ENCODE measurements at places on chromosomes 11 and 22.

- no peak for DNase-seq
Observed at GRCh38 chr11:27041141-27041899, 705 bp downstream of the BBOX1 start.

- no peak for DNase-seq
Observed at GRCh38 chr22:29215012-29215860, 9.5 kb downstream of the EMID1 start.

DNA sequence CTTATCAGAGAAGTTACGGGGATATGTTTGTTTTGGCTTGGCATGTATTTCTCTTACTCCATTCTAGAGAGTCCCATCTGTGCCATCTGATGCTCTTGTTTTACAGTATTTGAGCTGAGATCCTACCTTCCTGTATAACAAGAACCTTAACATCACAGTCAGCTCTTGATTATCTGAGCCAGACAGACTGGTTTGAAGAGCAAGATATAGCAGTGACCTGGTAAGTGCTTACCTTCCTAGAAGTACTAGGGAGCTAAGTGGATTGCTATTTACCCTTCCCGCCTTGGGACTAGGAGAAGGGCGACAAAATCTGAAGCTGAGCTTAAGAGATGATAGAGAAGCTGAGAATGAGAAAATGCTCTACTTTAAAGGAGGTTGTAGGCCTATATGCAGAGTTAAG, 235.3 kb downstream of the CSNK2A3 start:
- no peak for DNase-seq

- DNase-seq, result peak; percentile 72
Observed at GRCh38 chr22:39090426-39091064, 6.5 kb upstream of the APOBEC3H start.

DNA sequence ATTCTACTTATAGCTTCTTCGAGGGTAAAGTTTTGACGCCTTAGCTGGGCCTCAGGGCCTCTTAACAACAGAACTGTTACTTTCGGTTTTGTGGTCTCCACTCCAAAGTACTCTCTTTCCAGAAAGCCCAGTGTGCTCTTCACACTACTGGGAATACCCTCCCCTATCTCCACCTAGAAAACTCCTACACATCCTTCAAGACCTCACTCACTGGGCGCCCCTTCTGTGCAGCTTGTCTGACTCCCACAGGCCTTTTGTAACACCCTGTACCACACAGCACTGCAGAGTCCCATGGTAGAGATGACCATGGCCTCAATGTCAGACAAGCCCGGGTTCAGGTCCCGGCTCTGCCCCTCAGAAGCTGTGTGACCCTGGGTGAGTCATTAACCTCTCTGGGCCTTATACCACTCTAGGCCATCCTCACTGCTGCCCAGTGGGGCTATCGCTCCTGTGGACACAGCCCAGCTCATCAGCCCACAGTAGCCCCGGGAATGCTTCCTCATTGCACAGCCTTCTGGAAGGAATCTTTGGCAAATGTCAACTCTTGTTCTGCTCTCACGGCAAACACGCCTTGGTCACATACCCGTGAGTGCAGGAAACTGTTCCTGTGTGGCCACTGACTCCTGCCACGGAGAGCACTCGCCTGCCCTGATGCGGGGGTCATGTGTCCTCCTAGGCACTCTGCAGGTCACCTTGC, 51.4 kb downstream of the SHISAL1 start:
- DNase-seq, result no peak

Data from activated CD8-positive, alpha-beta memory T cell treated with anti-CD3 and anti-CD28 coated beads for 4 hours (primary cell).